ENCODE measurements at places on chromosomes 6 and 20. TPM values are rescaled to one million over a fixed set of nuclear protein-coding genes. Genes with fewer than 3 reads are reported as not detected.

Gene ANGPT4
- not detected for total RNA-seq

Gene FAXC
- total RNA-seq: not detected

Gene GABBR1
- 78.4 TPM for total RNA-seq

Gene CNKSR3
- not detected for total RNA-seq

Gene SDCBP2
- total RNA-seq: 1.3 TPM

Gene FAM217A
- not detected for total RNA-seq

Gene SUMO4
- total RNA-seq: 8.6 TPM

Gene ACSS2
- total RNA-seq: 15.6 TPM

Gene KCNQ5
- 2.1 TPM for total RNA-seq

Gene GGTLC1
- total RNA-seq: not detected

Gene NEU1
- 19.7 TPM for total RNA-seq

Gene SALL4
- 0.05 TPM for total RNA-seq

Gene YIPF3
- 36.5 TPM for total RNA-seq

Gene SLC13A3
- 0.28 TPM for total RNA-seq

Measured in CD4-positive, alpha-beta T cell (primary cell).